Cardiac fibroblast (primary cell): ENCODE measurements at places on chromosomes 5 and 9.

DNA sequence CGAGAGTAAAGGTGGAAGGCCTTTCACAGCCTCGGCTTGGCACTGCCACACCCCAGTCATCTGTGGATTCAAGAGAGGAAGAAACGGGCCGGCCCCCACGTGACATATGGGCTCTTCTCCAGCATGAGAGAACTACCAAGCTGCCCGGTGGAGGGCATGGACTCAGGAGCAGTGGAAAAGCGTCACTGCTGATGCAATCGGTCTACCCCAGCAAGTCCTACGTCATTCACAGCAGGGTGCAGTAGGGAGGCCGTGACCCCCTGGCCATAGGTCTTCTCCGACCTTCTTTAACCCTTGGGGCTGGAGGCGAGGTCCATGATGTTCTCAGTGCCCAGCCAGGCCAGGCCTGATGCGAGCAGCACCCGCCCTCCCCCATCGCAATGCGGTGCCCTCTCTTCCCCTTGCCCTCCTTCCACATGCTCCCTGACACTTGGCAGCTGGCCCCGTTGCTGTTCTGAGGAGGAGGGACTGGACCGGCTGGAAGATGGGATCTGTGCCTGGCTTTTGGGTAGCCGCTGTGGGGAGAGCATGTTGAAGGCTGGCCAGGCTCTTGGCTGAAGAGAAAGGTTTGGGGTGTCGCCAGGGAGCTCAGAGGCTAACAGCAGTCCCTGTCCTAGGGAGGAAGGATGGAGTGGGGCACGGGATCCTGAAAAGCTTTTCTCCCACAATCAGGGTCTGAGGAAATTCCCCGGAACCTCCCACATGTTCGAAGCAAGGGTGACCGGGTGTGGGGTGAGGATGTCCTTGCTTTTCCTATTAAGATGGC lies 89.8 kb downstream of the LIFR start:
- peak; percentile 74 for DNase-seq

GRCh38 chr5:172385010-172385563 lies 69.2 kb downstream of the SH3PXD2B start:
- DNase-seq: no peak

DNA sequence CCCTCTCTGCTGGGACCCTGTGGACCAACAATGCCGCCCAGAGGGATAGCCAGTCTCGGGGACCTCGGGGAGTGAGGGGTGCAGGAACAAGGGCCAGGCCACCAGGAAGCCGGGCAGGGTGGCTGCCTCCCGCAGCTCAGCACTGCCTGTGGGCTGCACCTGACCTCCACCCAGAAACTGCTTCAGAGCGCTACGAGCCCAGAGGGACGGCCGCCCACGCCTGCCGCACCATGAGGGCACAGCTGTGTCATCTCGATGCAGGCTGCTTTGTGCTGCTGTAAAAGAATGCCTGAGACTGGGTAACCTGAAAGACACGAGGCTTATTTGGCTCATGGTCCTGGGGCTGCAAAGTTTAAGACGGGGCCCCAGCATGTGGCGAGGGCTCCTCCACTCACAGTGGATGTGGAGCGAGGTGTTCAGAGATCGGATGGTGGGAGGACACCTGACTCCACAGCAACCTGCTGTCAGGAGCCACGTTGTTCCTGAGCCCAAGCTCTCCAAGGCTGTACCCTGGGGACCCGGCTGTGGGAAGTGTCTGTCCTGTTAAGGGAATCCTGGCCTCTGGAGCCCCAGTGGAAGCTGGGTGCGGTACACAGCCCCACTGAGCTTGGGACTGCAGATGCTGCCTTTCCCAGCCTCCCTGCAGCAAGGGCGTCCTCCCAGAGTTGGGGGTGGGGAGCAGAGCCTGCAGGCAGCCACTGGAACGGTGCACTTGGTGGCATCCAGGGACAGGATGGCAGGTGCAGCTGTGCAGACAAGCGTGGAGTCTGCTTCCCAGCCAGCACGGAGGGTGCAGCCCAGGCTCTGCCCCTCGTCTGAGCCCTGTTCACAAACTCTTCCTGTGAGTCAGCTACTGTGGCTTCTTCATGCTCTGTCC lies 11.8 kb upstream of the ZDHHC11 start:
- DNase-seq: no peak

DNA sequence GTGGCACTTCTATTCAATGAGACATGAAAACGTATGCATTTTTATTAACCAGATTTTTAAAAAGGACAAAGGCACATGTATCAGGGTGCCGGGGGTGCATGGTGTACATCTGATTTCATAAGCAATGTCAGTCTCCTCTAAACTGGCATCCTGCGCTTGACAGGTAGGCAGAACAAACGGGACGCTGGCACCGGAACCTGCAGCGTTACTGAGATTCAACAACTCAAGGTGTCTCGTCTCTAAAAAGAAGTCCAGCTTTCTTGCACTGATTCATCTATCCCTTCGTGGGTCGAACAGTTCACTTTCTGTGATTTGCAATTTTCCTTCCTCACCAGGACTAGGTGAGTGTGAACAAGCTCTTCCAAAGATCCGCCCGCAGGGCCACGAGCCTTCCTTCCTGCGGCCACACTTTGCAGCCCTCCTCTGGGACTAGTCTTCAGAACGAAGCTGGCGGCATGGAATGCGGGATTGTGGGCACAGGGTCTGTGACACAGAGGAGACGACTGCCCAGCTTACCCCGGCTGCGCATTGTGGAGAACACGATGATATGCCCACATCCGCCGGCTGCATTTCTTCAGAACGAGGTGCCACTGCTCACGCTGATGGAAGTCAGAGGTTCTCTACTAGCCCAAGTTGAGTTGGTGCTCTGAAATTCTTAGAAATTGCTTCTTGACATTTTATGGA lies 7.2 kb downstream of the SLC6A3 start:
- no peak for DNase-seq

- no peak for DNase-seq
Observed at GRCh38 chr9:107571148-107571547, 81.6 kb upstream of the KLF4 start.

DNA sequence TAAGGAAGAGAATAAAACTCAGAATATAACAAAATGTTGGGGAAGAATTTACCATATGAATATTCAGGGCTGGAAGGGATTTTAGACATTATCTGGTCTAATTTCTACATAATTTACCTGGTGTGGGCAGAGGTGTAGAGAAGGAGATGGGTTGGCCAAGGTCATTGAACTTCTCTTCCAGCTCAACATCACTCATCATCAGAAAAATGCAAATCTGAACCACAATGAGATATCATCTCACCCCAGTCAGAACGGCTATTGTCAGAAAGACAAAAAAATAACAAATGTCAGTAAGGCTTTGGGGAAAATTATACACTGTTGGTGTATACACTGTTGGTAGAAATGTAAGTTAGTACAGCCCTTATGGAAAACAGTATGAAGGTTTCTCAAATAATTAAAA lies 121.7 kb downstream of the PTTG1 start:
- no peak for DNase-seq

DNA sequence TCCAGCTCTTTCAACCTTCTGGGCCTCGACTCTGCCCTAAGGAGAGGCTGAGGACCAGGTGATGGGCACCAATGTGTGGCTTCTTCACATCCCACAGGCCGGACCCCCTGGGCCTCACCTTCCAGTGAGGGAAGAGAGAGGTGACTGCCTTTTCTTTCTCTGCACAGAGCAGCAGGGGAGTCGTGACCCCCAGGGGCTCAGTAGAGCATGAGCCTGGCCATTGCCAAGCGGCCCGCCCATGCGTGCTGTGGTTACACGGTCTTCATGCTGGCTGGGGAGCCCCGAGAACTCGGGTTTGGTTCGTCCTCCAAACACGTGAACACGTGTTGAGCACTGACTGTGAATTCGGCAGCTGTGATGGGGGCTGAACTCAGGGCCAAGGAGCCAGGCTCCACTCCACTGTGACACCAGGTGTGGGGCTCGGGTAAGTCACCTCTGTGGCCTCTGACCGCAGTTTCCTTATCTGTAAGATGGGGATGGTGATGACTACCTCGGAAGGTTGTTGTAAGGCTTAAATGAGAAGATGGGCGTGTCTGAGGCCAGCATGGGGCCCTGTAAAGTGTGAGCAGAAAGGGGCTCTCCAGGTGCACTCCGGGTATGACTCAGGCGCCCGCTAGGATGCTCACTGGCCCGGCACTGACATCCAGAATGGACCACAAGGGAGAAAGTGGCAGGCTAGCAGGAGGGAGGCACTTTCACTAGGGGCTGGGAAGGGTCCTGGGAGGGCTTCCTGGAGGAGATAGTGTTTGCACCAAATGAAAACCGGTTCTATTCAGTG lies 13.4 kb upstream of the GRHPR start:
- DNase-seq: no peak

DNA sequence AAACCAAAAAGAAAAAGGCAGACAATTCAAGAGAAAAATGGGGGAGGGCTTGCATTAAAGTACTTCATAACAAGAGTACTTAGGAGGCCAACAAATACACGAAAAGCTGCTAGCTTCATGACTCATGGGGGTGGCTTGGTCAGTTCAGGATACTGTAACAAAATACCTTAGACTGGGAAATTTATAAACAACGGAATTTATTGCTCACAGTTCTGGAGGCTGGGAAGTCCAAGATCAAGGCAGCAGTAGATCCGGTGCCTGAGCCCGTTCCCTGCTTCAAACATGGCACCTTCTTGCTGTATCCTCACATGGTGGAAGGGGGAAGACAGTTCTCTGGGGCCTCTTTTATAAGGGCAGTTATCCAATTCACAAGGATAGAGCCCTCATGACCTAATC lies 111.4 kb downstream of the C9orf50 start:
- peak; percentile 93 for DNase-seq

GRCh38 chr9:36831381-36832161 lies 202.5 kb downstream of the PAX5 start:
- DNase-seq: no peak

GRCh38 chr9:27468462-27469110 lies 55.5 kb upstream of the IFNK start:
- peak; percentile 4 for DNase-seq

DNA sequence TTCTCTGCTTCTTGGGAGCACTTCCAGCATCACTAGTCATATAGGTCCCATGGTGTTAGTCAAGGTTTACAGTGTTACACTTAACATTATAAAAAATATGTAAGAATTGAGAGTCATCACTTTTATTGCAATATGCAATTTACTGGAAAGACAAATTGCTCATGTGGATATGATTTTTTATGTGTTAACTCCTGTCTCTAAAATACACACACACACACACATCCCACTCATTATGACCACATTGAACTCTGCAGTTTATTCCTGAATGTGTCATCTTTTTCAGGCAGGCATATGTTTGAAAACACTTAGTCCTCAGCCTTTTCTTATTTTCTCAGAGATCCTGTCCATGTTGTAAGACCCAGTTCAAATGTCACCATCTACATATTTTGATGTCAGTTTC lies 148.5 kb upstream of the MRPS30 start:
- no peak for DNase-seq

DNA sequence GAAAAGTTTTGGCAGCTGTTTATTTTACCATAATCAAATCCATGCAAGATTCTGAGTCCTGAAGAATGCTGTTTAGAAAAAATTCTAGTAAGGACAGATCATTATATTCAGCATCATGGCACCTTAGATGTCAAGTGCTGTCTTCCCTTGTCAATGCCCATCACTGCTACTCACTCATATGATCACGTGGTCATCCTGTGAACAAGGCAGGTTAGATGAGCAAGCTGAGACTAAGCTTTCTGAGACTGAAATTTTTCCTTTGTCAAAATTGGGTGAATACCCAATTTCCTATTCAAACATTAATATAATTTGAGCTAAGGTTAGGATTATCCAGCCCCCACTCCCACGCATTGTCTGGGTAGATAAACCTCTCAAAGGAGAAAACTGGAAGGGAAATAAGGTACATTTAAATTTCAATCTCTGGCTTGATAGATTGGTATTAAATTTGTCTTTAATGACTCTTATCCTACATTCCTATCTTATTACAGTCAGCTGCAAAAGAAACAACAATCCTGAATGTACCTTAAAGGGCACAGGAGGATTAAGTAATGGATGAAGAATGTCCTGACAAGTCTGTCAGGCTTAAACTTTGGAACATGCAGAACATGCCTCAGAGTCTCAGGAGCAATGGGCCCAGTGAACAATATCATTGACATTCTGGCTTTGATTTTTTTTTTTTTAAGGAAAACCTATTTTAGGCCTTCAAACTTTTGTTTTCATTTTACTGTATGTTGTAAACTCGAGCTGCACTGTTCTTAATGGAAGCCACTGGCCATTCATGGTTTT lies 148.7 kb upstream of the RANBP3L start:
- DNase-seq: no peak

- DNase-seq: peak; percentile 71
Observed at GRCh38 chr9:78707481-78707991, 410.6 kb downstream of the PSAT1 start.

- no peak for DNase-seq
Observed at GRCh38 chr5:39264528-39264927, 45.2 kb upstream of the FYB1 start.

- no peak for DNase-seq
Observed at GRCh38 chr5:12323637-12324229, 419.5 kb upstream of the CTNND2 start.
